ENCODE measurements at places on chromosomes 4 and X. TPM values are rescaled to one million over a fixed set of nuclear protein-coding genes. Genes with fewer than 3 reads are reported as not detected.

- no peak for DNase-seq
Observed at GRCh38 chrX:115632455-115632854, 71.5 kb downstream of the PLS3 start.

- DNase-seq, result no peak
Observed at GRCh38 chrX:71913156-71913950, 2.7 kb downstream of the NHSL2 start.

- no peak for DNase-seq
Observed at GRCh38 chr4:87049508-87049907, 114.7 kb downstream of the AFF1 start.

DNA sequence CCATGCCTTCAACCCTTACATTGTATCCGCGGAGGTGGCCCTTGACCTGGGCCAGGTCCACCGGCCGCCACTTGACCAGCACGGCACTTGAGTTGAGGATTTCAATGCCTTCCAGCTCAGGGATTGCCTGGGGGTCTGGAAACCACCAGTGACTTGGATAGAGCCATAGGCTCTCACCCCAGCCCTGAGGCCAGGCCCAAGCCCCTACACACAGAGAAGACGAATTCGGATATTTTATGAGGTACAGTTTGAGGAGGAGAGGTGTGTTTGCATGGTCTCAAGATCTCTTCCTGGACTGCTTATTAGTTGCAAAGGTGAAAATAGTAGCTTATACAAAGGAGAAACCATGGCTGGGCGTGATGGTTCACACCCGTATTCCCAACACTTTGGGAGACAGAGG is 20.3 kb downstream of the L1CAM start:
- DNase-seq, result no peak

DNA sequence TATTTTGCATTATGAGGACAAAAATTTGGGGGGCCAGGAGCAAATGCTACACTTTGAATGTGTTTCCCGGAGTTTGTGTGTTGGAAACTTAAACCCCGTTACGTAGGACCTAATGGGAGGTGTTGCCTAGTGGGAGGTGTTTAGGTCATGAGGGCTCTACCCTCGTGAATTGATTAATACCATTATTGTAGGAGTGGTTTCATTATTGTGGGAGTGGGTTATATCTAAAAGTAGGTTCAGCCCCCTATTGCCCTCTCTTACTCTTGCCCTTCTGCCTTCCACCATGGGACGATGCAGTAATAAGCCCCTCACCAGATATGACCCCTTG is 15.5 kb downstream of the UBA6 start:
- no peak for DNase-seq

- DNase-seq, result no peak
Observed at GRCh38 chrX:131703646-131704045, 159.8 kb downstream of the OR13H1 start.

DNA sequence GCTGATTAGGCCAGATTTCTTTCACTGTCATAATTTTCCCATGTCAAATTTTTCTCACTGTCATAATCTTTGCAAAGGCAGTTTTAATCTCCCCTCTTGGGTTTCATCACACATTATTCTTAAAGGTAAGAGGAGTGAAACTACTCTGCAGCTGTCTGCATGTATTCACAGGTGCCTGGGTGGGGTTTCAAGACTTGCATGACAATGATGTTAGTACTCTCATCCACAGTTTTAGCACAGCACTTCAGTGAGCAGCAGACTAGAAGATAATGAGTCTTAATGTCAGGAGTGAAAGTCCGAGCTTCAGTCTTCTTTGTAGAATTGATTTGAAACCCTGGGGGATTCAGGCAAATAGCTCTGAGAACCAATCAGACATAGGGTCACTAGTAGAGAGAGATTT is 182.5 kb upstream of the GALNT7 start:
- DNase-seq, result no peak

- no peak for DNase-seq
Observed at GRCh38 chr4:113476800-113477199, 284.7 kb downstream of the CAMK2D start.

DNA sequence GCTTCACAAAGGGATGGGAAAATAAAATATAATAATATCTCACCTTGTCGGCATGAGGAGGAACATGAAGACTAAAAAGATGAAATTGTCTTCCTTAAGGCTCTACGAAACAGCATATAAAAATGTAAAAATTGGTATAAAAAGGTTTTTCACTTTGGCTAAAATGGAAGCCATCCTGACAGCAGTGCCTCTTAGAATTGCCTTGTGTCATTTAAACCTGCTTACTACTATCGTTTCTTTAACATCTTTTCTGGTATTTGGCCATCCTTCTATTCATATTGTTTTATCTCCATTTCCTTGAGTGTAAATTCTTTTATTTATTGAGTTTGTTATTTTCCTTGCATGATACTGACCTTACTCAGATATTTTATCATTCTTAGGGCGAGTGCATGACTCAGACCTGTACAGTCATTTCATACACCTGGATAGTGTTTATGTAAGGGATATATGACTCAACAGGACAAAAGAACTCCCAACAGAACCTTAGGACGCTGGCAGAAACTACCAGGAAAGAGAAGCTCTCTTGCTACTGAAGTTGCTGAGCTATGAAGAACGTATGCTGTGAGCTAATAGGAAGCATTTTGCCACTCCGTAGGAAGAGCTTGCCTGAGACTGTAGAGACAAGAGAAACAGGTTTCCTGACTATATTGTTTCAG is 5.8 kb upstream of the CDKN2AIP start:
- no peak for DNase-seq

DNA sequence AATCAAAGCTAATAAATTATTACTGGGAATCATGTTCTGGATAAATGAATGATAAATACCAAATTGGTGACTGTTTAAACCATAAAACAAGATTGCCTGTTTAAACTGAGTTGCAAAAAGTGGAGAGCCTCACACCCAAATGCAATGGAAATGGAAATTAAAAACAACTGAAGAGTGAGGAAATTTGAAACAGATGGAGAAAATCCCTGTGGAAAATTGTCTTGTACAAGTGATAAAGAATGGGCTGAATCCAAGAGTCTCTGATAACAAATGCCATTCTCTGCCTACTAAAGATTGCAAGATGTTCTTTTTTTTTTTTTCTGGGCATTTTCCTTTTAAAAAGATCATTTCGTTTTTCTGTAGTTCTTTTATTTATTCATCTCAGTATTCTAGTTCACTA is 426.3 kb downstream of the NLGN4X start:
- DNase-seq, result no peak

DNA sequence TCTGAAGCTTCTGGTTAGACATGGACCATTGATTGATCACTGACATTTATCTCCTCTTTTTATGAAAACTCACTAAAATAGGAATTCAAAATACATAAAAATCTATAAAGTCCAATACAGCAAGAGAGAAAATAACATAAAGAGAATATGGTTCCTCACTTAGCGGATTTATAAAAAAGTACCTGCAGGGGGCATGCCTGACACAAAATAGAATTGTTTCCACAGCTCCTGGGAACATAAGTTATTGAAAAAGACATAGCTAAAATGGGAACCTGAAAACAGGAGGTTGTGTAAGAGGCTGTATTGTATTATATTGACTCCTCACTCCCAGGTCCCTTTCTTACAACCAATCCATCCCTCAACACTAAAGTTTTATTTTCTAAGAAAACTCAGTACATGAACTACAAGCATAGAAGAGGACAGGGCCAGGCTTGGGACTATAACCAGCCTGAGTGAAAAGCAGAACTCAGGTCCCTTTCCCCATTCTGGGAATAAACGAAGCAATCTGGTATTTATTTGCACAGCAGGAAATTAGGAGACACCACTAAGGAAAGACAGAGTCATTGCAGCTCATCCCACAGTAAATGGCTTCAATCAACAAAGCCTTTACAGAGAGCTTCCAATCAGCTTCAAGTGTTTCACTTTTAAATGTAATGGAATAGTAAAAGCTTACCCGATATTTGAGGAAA is 121.1 kb upstream of the NDST4 start:
- no peak for DNase-seq

- DNase-seq, result no peak
Observed at GRCh38 chr4:189600718-189601435, 339.8 kb upstream of the FRG1 start.

GRCh38 chrX:274904-275475 is 6.2 kb upstream of the PLCXD1 start:
- peak; percentile 71 for DNase-seq

Gene ZNF185
- 1.3 TPM for total RNA-seq

Gene HMX1
- total RNA-seq, result not detected

Gene MTNR1A
- not detected for total RNA-seq

Gene SOX3
- not detected for total RNA-seq

Gene NAAA
- total RNA-seq, result 8.3 TPM

Gene IL21
- total RNA-seq, result not detected

Gene TMSB15C
- total RNA-seq, result 0.17 TPM

Gene MYOZ2
- 339 TPM for total RNA-seq

Gene RGN
- 6.1 TPM for total RNA-seq

Gene LSM6
- 14.5 TPM for total RNA-seq
